H1 (cell line): ENCODE measurements at places on chromosomes 12 and 14.

DNA sequence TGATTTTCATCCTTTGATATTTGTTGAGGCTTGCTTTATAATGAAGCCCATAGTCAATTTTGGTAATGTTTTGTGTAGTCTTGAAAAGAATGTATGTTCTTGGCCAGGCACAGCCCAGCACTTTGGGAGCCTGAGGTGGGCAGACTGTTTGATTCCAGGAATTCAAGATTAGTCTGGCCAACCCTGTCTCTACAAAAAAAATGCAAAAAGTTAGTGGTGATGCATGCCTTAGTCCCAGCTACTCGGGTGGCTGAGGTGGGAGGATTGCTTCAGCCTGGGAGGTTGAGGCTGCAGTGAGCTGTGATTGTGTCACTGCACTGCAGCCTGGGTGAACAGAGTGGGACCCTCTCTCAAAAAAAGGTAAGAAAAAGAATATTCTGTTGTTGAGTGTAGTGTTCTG is 10.8 kb downstream of the ETNK1 start:
- DNase-seq, result no peak

DNA sequence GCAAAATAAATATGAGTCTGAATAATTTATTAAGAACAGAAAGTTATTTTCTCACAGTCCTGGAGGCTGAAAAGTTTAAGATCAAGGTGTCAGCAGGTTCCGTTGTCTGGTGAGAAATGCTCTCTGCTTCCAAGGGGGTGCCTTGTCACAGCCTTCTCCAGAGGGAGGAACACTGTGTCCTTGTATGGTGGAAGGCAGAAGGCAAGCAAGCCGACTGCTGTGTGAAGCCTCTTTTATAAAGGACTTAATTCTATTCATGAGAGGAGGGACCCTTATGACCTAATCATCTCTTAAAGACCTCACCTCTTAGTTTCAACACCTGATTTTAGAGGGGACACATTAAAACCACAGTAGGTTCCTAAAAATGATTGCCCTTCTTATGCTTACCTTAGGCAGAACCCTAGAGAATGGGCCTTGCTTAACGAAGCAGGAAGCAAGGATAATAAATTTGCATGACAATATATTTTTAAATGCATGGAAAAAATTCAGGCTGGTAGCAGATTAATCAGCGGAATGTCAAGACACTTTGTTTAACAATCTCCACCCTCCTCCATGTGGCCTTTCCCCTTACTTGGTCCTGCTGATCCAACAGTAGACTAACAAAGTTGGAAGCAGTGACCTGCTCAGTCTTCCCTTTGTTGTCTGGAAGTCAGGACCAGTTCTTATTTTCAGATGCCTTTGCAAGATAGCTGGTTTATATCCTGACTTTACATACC is 154.9 kb downstream of the DYRK2 start:
- DNase-seq, result no peak

GRCh38 chr14:22332686-22333421 is 256.2 kb downstream of the DAD1 start:
- no peak for DNase-seq

DNA sequence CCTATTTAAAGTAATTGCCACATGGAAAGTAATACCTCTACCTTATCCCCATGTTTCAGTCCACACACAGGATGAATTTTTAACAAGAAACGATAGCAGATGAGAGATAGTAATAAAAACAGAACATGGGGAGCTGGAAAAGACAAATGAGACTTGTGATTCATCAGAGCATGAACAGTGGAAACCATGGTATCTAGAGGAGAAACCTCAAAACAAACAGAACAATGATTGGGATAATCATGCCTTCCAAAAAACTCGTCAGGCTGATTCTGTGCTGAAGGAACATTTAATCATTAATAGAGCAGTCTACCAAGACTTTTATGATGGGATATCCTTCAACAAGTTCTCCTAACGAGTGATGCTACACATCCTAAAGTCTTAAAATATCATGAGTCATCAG is 1390.7 kb downstream of the FSCB start:
- no peak for DNase-seq

DNA sequence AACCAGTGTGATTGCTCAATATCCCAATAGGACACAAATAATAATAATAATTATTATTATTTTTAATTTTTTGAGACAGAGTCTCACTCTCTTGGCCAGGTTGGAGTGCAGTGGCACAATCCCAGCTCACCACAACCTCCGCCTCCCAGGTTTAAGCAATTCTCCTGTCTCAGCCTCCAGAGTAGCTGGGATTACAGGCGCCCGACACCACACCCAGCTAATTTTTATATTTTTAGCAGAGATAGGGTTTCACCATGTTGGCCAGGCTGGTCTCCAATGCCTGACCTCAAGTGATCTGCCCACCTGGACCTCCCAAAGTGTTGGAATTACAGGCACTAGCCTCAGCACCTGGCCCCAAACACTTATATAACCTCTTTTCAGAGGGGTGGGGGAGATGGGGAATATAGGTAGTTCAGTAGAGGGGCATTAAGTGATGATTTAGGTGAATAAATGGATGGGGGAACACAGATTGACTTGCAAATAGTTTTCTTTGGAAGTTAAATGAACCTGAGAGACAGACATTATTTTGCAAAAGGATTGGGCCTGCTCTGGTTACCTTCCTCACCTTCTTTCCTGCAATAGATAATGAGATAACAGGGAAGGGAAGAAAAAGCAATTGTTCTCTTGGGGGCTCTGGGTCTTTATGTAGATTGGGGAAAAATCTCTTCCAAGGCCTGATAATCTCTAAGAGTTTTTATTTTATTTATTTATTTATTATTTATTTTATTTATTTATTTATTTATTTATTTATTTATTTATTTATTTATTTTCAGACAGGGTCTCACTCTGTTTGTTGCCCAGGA is 57.7 kb downstream of the RESF1 start:
- no peak for DNase-seq

DNA sequence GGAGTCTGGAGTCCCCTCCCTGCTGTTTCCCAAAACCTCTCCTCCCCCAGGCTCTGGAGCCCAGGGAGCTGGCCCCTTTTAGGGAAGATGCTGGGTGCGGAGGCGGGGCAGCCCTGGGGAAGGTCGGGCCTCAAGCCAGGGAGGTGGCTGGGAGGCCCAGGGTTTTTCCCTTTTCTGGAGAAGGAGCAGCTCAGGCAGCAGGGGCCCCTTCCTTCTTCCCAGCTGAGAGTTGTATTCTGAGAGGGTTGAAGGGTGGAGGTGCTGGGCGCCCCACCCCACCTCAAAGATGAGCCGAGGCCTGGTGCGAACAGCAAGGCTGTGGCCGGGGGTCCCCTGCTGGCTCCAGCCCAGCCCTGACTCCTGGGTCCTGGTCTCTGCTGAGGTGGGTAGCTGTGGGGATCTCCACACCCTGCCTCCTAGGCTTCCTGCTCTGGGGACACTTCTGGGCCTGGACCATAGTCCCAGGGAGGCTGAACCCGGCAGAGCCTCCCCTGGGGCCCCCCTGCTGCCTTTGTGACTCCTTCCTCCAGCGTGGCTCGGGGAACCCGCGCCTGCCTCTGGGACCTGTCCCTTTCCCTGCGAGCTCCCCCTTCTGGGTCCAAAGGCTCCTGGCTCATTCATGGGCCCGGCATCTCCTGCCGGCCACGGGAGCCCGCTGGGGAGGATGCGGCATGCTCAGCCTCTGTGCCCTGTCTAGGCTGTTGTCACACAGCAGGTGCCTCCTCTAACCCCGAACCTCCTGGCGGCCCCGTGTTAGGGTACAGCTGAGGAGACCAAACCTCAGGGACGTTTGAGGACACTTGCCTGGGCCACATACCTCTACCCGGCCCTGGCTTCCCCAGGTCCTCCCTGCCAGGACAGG is 4.4 kb downstream of the TRMT61A start:
- DNase-seq, result no peak

- no peak for DNase-seq
Measured at GRCh38 chr14:80325688-80326087, 114.4 kb upstream of the DIO2 start.

DNA sequence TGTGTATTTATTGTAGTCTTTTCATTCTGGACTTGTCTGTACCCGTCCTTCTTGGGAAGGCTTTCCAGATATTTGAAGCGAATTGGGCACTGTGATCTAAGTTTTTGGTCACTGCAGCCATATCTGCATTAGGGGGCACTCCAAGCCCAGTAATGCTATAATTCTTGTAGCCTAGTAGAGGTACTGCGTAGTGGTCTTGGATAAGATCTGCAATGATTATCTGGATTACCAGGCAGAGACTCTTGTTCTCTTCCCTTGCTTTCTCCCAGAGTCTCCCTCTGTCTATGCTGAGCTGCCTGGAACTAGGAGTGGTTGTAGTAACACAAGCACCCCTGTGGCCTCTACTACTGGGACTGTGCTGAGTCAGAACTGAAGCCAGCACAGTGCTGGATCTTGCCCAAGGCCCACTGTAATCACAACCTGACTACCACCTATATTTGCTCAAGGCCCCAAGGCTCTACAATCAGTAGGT is 30.0 kb downstream of the SLC38A2 start:
- no peak for DNase-seq

- no peak for DNase-seq
Measured at GRCh38 chr14:32435411-32435810, 106.3 kb downstream of the AKAP6 start.

- DNase-seq, result no peak
Measured at GRCh38 chr12:124020514-124020949, 47.5 kb downstream of the ZNF664 start.

DNA sequence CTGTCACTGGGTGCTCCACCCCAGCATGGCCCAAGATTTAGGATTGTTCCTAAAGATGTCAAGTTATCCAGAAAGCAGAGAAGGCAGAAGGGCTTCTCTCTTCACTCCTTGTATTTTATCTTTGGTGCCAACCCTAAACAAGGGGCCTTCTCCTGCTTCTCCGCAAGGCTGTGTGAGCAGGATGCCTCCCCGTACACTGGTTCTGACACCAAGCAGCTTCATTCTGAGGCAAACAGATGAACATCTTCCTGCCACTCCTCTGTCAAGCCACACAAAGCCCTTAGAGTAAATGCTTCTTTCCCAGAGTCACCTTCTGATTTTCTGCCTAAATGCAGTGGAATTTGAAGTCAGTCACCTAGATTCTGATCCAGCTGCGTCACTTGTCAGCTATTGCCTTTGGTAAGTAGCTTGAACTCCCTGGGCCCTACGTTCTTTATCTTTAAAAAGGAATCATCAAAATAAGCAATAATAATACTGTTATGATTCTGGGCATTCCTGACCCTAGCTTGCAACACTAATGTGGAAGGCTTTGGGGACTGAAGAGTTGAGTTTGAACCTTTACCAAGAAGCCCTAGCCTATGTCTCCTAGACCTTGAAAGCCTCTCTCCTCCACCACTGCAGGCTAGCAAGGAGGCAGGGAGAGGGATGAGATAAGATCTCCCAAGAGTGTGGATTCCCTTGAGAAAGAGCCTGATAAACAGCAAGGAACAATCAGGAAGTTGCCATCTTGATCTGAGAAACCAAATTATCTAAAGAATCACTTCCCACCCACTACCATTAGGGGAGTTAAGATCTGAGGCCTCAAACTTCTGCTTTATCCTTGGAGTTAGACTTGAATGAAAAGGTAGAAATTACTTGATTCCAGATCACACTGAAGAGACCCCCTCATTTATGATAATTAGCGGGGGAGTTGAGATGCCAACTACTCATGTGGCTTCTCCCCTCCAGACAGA is 5.7 kb downstream of the KRT73 start:
- no peak for DNase-seq

- DNase-seq, result peak; percentile 25
Measured at GRCh38 chr12:122834104-122834920, 945 bp upstream of the HIP1R start.

DNA sequence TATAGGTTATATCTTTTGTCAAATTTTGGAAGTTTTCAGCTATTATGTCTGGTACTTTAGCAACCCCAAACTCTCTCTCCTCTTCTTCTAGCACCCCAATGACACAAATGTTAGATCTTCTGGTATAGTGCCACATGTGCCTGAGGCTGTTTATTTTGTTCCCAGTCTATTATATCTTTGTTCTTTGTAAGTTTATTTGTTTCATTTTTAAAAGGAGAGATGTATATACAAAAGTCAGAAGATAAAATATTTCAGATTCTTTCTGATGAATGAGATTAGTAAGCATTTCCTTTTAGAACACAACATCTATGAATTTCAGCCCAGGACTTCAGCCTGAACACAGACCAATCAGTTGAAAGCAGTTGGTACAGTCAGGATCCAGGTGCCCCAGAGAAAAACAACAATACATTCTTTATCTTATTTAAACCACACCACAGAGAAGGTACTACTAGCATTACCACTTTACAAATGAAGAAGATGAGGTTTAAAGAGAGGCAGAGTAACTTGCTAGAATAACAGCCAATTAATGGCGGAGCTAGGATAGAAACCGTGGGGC is 114.1 kb upstream of the BTG1 start:
- no peak for DNase-seq

DNA sequence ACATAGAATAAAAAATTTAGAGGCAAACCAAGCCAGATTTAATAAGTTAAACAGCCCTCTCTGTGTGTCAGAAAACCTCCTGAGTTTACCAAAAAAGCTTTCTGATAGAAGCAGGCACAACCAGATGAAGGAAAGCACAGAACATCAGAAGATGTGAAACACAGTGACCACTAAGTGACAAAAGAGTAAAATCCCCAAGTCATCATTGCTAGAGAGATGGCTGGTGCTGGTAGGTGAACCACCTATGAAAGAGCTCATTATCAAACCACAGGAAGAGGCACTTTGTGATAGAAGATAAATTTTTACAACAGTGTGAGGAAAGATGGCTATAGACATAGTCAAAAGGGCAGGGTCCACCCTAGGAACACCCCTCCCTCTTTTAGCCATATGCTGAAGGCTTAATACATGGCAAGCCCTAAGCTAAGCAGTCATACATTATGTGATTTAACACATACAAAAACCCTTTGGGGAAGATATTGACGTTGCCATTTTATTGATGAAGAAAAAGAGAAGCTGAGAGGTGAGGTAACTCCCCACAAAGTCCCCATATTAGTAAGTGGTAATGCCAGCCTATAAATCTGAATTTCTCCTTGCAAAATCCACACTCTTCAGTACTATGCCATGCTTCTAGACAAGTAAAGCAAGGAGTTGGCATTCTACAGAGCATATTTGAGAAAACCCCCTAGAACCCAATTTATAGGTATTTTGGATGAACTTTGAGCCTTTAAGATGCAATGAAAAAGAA is 449.9 kb downstream of the LRIG3 start:
- no peak for DNase-seq

- DNase-seq, result no peak
Measured at GRCh38 chr14:21525571-21525961, 580 bp downstream of the SALL2 start.

DNA sequence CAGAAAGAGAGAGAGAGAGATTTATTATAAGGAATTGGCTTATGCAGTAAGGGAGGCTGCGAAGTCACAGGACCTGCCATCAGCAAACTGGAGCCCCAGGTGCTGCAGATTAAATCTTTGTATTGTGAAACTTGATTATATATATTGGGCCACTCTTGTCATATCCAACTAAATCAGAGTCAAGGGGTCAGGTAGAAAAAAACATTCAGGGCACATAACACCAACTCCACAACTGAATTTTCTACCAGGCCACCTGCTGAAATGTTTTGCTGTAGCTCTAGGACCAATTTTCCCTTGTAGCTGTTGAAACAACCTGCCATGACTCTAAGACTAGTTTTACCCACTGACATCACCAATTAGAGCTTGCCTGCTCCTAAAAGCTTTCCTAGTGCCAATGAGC is 1240.8 kb downstream of the SLC16A7 start:
- no peak for DNase-seq
